ENCODE measurements at places on chromosomes 11 and 22. TPM values are rescaled to one million over a fixed set of nuclear protein-coding genes. Genes with fewer than 3 reads are reported as not detected.

NCF4 gene
- 7.1 TPM for total RNA-seq

ADAMTS15 gene
- 43.5 TPM for total RNA-seq

THRSP gene
- 2.6 TPM for total RNA-seq

PPME1 gene
- total RNA-seq, result 24.9 TPM

DSCAML1 gene
- total RNA-seq, result 0.83 TPM

LINC01488 gene
- total RNA-seq, result 0.22 TPM

UBASH3B gene
- total RNA-seq, result 2.5 TPM

TTLL8 gene
- total RNA-seq, result not detected

ZNF408 gene
- total RNA-seq, result 6.6 TPM

OR51B2 gene
- not detected for total RNA-seq

GPR83 gene
- total RNA-seq, result 0.27 TPM

HPX gene
- 0.35 TPM for total RNA-seq

GLYAT gene
- total RNA-seq, result 0.22 TPM

DRG1 gene
- 60.6 TPM for total RNA-seq

RBMXL2 gene
- not detected for total RNA-seq

APLNR gene
- total RNA-seq, result 15.4 TPM

SLC7A4 gene
- 0.16 TPM for total RNA-seq

ANO1 gene
- total RNA-seq, result 6.2 TPM

MPPED2 gene
- total RNA-seq, result 8.9 TPM

ANKRD42 gene
- total RNA-seq, result 3.9 TPM

CHRM1 gene
- not detected for total RNA-seq

CLDN5 gene
- total RNA-seq, result 23.9 TPM

SLC25A18 gene
- total RNA-seq, result 2.5 TPM
